Vein endothelial cell (primary cell): ENCODE measurements at places on chromosomes 6 and 20. TPM values are rescaled to one million over a fixed set of nuclear protein-coding genes. Genes with fewer than 3 reads are reported as not detected.

The SPEF1 gene
- total RNA-seq = 0.19 TPM in 1 of 2 replicates, not detected in the other

The COL9A3 gene
- 0.19 and 0.65 TPM in 2 replicates for total RNA-seq

The SIM1 gene
- 0.19 and 0.33 TPM in 2 replicates for total RNA-seq

The SIRPB2 gene
- total RNA-seq = 4.2 and 4.6 TPM in 2 replicates

The RBM24 gene
- 1.3 and 4.0 TPM in 2 replicates for total RNA-seq

The SNAP25 gene
- not detected in 2 replicates for total RNA-seq

The MCCD1 gene
- total RNA-seq = not detected in 2 replicates

The CCN6 gene
- total RNA-seq = not detected in 2 replicates

The CFAP61 gene
- not detected in 2 replicates for total RNA-seq

The CDH4 gene
- 0.10 and 1.6 TPM in 2 replicates for total RNA-seq

The HSPA1L gene
- 0.98 and 1.1 TPM in 2 replicates for total RNA-seq

The TEAD3 gene
- 0.19 and 0.33 TPM in 2 replicates for total RNA-seq

The KCNQ2 gene
- not detected in 2 replicates for total RNA-seq

The TPD52L1 gene
- 3.4 and 7.2 TPM in 2 replicates for total RNA-seq

The LAMA4 gene
- 792 and 828 TPM in 2 replicates for total RNA-seq

The GPLD1 gene
- 0.19 and 0.33 TPM in 2 replicates for total RNA-seq

The LPIN3 gene
- 0.65 and 1.1 TPM in 2 replicates for total RNA-seq
